Stimulated activated CD4-positive, alpha-beta T cell treated with anti-CD3 and anti-CD28 coated beads, Interleukin-4, amount 100 ng/mL, for 1 hour (primary cell): ENCODE measurements at places on chromosomes 6 and 20.

DNA sequence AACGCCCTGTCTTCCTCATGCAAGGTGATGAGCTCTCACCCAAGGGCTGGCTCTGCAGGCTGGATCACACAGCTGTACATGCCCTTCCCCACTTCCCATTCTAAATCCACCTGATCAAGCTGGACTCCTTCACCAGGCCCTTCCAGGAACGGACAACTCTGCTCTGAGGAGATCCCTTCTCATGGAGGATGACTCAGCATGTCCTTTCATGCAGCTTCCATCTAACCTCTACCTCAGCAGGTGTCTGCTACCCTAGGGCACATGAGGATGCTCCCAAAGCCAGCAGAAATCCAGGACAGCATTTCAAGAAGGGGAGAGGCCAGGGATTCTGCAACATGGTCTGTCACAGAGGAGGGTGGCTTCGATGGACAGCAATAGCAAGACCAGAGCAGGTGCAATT lies 61.2 kb downstream of the PCSK2 start:
- no peak for DNase-seq

GRCh38 chr6:35089935-35090505 lies 51.1 kb downstream of the TCP11 start:
- no peak for DNase-seq

DNA sequence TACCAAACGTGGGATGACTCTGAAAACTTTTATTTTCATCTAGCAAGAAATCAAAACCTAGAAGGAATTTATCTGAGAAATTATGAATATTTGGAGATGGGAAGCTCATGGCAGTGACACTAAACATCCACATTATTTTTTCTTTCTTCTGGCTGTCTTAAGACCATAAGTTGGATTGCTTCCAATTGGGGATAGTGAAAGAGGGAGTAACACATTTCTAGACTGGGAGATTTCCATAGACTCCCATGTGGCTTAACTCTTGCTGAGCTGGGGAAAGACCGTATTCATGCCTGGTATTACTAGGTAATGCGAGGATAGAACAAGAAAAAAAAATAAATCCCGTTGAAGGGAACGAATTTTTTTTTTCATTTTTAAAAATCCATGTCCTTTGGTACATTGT lies 120.0 kb downstream of the UTRN start:
- DNase-seq: no peak

DNA sequence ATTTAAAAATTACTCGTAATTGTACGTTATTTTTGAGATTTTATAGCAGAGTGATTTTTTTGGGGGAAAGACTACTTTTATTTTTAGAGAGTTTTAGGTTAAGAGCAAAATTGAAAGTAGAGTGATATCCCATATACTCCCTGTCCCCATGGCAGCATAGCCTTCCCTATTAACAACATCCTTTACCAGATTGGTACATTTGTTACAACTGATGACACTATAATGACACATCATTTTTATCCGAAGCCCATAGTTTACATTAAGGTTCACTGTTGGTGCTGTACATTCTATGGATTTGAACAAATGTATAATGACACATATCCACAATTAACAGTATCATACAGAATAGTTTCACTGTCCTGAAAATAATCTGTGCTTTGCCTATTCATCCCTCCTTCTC lies 1126.4 kb upstream of the CITED2 start:
- DNase-seq: no peak

DNA sequence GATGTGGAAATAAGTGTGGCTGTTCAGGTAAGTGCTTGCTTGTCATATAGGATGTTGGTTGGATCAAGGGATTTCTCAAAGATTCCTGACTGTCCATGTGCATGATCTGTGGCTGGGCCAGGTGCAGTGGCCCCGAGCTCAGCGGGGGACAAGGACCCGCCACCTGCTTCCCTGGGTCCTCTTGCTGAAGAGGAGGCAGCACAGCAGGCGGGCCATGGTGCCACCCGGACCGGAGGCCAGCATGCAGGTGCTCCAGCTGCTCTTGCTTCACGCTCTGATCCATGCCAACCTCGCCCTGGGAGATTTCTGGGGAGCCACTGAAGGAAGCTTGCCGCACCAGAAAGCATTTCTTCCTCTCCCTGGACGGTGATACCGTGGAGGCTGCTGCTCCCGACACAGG lies 173.8 kb downstream of the HIVEP2 start:
- no peak for DNase-seq

DNA sequence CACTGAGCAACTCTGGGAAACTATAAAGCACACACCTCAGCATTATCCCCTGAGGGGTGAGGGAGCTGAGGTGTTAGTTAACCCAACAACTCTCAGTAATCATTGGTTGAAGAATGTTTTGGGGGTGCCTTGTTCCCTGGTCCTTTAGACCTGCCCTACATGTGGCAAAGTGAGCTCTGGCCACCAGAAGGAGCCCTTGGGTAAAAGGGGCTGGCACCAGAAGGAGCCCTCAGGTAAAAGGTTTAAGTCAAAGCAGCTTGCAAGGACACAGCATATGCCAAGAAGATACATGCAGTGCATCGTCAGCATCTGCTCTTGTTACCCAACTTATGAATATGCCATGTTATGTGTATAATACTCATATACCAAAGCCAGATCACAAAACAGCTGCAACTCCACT lies 1081.7 kb downstream of the KIF16B start:
- DNase-seq: no peak

- DNase-seq: no peak
Measured at GRCh38 chr6:5121479-5121878, 36.3 kb downstream of the PPP1R3G start.

DNA sequence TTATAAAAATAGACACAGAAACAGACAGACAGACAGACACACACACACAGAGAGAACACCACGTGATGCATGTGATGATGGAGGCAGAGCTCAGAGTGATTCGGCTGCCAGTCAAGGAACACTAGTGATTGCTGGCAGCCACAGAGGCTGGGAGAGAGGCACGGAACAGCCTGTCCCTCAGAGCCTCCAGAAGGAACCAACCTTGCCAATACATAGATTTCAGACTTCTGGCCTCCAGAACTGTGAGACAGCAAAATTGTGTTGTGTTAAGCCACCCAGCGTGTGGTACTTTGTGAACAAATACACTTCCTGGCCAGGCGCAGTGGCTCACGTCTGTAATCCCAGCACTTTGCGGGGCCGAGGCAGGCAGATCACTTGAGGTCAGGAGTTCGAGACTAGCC lies 9.5 kb upstream of the PARD6B start:
- DNase-seq: no peak

DNA sequence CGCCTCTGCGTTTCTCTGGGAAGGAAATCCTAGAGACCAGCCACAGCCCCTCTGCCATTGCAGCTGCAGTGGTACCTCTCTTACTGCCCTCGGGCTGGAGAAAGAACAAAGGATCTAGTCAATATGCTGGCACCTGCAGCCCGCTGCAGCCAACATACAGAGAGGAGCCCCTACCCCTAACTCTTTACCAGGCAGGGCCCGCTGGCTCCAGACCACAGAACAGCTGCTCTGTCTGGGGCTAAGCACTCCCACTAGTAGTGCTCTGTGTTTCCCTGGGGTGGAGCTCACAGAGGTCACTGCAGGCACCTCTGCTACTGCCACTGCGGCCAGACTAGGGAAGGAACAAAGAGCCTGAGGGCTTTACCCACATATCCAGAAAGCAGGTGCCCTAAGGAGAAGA lies 93.8 kb upstream of the IMPG1 start:
- no peak for DNase-seq

GRCh38 chr20:45489083-45489531 lies 19.6 kb downstream of the WFDC2 start:
- DNase-seq: no peak

DNA sequence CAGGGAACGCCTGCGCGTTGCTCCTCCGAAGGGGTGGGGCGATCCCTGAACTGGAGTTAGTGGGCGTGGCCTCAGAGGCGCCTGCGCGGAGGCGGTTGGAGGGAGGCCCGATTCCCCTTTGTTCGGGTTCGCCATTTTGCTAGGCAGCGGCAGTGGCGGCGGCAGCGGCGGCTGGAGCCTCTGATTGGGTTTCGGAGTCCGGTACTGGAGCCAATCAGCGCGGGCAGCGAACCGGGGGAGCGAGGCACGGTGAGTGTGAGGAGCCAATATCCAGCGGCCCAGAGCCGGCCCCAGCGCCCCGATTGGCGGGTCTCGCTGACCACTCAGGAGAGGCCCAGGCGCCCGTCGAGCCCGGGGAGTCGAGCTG lies at the start of gene NFYA:
Gene NFYA, plus strand, starts transcription at position 139 of the 367 bp plus-strand sequence. CDS start 6,116 bp downstream, outside the sequence.
- peak; percentile 100 for DNase-seq

GRCh38 chr20:59151820-59152219 lies 11.8 kb upstream of the ZNF831 start:
- peak; percentile 40 for DNase-seq

DNA sequence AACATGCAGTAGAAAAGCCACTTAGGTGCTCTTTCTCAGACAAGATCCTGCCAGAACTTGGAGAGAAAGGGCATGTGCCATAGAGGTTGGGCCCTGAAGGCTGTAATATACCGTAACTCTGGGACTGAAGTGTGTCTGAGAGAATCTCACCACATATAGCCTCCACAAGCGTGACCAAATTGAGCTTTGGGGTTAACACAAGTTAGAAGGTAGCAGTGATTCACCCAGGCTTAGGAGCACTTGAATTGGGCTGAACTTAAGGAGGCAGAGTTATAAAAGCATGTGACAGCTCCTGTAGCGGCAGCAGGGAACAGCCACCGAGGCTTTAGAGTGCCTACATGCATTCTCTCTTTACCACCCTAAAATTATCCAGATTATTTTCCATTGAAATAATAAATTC lies 361.6 kb downstream of the PHF3 start:
- no peak for DNase-seq

DNA sequence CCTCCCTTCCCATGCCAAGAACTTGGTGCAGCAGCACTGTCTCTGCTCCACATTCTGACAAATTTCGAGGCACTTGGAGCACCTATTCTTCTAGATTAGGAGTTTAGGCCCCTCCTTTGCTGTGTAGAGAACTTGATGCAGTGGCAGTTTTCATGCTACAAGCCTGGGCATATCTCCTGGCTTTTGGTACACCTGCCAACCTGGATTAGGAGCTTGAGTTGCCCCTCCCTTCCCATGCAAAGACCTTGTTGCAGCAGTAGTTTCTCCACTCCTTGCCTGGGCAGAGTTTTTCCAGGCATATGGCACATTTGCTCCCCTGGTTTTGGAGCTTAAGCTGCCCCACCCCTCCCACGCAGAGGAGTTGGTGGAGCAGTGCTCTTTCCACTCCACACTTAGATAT lies 956.1 kb downstream of the EYS start:
- no peak for DNase-seq

DNA sequence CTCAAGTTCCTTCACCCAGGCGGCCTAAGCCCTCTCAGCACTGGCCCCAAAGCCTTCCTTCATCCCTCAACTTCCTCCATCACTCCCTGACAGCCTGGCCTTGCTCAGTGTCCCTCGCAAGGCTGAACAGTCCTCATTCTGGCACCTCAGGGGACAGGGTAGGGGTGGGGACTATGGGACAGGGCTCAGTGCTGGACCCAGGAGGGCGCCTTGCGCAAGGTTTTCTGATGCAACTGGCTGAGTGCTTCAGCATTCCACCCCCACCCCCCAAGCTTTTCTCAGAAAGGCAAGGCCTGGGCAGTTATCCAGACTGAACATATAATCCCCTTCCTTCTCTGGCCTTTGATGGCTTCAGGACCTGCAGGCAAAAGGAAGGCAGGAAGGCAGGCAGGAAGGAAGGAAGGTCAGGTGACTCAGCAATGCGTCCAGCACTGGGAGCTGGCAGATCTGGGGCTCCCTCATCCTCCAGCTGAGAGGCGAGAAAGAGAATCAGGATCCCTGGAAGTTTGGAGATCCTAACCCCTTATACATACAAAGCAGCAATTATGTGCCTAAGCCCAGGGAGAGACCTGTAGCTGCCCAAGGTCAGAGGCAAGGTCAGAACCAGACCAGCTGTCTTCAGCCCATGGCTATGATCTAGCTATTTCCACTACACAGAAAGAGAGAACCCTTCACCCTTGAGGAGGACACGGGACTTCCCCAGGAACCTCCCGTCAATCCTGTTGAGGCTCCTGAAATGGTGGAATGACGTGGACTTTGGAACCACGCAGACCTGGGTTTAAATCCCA lies 8.6 kb upstream of the TRIB3 start:
- no peak for DNase-seq

GRCh38 chr20:44041001-44041400 lies 126.3 kb downstream of the TOX2 start:
- DNase-seq: no peak

DNA sequence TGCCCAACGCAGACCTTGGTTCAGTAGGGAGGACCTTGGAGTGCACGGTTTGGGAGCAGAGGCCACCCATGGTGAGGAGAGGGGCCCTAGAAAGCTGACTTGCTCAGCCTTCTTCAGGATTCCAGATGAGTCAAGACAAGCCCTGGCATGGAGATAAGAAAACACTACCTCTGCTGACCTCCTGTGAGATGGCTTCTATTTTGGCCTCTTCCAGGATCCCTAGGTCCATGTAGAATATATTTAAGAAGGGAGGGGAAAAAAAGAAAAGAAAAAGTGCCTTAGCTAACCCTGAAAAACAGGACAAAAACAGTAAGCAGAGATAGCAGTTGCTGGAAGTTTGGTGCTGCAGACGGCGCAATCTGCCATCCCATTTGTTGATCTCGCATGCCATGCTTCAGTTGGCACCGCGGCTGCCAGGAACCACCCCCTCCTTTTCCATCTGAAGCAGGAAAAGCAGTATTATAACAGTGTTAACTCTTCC lies 100.0 kb downstream of the ARMC2 start:
- no peak for DNase-seq

DNA sequence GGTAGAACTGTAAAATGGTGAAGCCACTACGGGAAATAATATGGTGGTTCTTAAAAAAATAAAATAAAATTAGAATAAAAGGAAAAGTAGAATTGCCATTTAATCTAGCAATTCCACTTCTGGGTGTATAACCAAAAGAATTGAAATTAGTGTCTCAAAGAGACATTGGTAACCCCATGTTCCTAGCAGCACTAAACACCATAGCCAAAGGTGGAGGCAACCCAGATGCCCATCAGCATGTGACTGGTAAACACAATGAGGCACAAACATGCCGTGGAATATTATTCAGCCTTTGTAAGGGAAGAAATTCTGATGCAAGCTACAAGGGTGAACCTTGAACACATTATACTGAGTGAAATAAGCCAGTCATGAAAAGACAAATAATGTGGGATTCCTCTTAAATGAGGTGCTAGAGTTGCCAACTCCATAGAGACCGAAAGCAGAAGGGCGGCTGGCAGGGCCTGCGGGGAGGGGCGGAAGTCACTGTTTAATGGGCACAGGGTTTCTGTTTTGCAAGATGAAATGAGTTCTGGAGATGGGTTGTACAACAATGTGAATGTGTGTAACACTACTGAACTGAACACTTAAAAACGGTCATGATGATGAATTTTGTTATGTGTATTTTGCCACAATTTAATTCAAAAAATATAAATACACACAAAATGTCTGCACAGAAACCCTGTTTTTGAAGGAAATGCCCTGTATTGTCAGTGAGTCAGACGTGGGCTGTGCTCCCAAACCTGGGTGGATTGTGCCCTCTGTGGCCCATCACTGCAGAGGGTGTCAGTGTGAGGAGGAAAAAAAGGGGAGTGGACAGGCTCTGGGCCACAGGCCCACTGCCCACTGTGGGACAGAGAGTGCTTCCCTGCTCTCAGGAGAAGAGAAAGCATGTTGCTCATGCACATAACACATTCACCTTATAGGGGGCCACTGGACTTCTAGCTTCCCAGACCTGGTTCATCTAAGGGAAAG lies 49.6 kb upstream of the CD93 start:
- DNase-seq: no peak

- DNase-seq: no peak
Measured at GRCh38 chr6:39731565-39731964, 6.4 kb upstream of the KIF6 start.
